Thyroid gland (tissue), 4 donors: ENCODE measurements at places on chromosomes 1 and 21.

GRCh38 chr21:28554660-28555475, 437.8 kb downstream of the LTN1 start:
- no peak overlapping the region for H3K27ac ChIP-seq
- no peaks in the 10 kb centered on the region for H3K36me3 ChIP-seq
- no peaks in the 10 kb centered on the region for H3K27me3 ChIP-seq
- H3K4me3 ChIP-seq = no peak overlapping the region
- no peaks in the 10 kb centered on the region for H3K4me1 ChIP-seq

GRCh38 chr21:39148975-39149374, 34.3 kb downstream of the PSMG1 start:
- no peak for DNase-seq
- H3K36me3 ChIP-seq = no peaks in the 10 kb centered on the region

GRCh38 chr1:103459346-103459745, 66.2 kb upstream of the RNPC3 start:
- no peak for DNase-seq
- no peaks in the 10 kb centered on the region for H3K4me1 ChIP-seq
- no peaks in the 10 kb centered on the region for H3K36me3 ChIP-seq
- H3K27ac ChIP-seq = no peak overlapping the region

DNA sequence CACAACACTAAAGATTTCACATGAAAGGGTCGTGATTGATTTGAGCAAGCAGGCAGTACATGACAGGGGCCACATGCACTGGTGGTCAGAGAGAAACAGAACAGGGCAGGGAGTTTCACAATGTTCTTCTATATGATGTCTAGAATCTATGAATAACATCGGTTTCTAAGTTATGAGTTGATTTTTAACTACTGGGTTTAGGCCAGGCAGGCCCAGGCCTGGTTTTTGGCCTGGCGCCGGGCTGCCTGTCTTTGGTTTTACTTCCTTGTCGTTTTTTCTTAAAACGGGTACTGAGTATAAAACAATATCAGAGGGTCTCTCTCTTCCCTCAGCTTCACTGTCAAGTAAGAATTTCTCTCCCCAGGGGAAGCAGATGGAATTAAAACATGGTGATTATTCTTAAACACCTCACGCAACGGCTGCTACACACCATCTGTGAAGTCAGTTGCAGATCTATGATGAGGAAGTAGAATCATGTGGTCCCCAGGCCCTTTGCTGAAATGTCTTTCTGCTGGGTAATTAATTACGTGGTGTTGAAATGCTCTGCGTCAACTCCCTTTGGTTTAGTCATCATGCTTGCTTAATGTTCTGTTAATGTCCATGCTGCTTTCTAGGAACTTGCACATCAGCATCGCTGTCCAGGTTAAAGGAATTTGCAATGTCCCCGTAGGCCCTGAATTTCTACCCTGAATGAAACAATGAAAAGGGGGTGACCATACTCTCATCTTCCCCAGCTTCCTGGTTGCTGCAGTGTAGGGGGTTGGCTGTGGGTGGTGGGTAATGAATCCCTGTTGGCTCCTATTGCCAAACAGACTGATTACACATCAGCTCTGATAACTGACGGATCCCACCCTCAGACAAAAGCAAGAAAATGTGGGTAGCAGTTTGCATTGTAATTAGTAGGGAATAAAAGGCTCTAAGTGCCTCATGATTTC, 70.3 kb downstream of the SERINC2 start:
- no peak overlapping the region for H3K27ac ChIP-seq
- no peak overlapping the region for H3K4me3 ChIP-seq
- H3K36me3 ChIP-seq = no peaks in the 10 kb centered on the region
- H3K4me1 ChIP-seq = no peaks in the 10 kb centered on the region
- DNase-seq = peak; percentile 8
- H3K27me3 ChIP-seq = no peaks in the 10 kb centered on the region

DNA sequence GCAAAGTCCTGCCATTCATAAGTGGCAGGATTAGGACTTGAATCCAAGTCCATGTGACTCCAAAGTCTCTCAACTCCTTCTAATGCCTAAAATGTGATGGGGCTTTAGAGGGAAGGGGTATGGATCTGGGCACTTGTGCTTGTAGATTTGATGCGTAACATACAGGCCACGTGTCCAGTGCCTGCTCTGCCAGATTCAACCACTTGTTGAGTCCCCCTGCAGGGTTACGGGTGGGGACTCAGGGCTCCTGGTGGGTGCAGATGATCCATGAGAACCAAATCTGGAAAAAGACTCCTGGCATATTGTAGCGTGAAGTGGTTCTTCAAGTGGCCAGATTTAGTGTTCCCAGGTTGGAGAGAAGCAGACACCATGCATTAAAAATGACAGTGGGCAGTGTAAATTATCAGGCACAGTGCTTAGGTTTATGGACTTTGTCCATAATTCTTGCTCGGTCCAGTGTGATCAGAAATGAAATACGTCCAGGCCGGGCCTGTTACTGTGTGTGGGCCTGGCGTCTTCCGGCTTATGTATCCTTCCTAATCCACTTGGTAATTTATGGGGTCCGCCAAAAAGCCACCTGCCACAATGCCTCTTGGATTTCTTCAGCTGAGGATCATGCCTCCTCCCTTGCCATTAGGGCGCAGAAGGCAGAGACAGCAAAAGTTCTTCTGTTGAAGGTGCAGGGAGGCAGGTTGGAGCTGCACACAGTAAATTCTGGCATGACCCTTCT, 51.2 kb upstream of the LRP8 start:
- peaks cover 8% of the 10 kb centered on the region for H3K4me1 ChIP-seq
- no peak overlapping the region for H3K4me3 ChIP-seq
- no peak for DNase-seq

DNA sequence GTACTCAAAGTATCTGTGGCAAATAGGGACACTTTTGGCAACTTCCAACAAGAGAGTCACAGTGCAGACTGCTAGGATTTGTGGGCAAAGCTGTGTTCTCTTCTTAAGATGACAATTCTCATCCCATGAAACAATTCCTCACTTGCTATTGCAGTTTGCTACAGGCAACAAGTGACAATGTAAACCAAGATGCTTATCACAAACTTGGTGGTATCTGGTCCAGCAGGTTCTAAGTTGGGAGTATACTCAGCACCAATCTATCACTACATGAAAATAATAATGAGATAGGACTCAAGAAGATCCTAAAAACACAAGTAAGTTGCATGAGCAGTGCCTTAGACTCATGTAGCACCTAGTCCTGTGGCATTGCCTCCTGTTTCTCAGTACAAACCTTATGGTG, 3.4 kb upstream of the OVAAL start:
- H3K27ac ChIP-seq = no peak overlapping the region
- H3K4me3 ChIP-seq = no peak overlapping the region
- H3K4me1 ChIP-seq = no peaks in the 10 kb centered on the region
- no peak for DNase-seq
- H3K36me3 ChIP-seq = no peaks in the 10 kb centered on the region
